ENCODE measurements at places on chromosomes 6 and 20. TPM values are rescaled to one million over a fixed set of nuclear protein-coding genes. Genes with fewer than 3 reads are reported as not detected.

DNA sequence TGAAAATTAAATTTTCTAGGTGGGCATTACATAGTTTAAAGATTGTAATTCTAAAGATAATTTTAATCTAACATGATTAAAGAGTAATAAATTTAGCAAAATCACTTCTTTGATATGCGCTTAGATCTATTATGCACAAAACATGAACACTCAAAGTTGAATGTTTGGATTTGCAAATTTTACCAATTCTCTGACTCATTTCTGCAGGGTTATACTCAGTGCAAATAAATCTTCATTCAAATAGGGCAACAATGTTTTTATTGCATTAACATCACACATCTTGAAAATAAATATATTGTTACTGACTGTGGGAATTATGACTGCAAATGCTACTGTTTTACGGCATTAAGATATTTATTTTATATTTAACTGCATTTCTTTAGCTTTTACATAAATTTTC, 110.7 kb downstream of the OGFRL1 start:
- DNase-seq: no peak

DNA sequence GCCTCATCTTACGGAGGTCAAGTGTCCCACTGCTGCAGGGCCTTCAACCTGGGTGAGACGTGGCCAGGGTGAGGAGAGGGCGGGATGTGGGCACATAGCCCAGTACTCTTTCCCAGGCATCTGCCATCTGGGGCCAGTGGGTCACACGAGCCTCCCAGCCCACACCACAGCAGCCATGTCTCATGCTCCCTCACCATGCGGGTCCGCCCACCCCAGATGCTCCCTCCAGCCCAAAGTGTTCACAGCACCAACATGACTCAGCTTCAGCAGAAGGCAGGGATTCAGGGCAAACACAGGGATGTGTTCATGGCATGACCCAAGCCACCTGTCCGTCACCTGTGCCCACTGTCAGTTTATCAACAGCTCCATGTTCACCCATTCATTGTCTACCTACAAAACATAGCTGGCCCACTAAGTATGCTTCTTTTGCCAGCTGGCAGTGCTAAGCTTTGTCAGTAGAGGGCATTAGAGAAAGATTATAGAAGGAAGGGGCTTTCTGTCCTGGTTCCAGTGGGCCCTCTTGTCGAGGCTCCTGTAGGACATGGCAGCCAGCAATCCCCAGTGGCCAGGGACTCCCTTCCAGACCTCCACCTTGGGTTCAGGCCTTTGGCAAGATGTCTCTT, 109.2 kb downstream of the FOXF2 start:
- DNase-seq: peak; percentile 59

DNA sequence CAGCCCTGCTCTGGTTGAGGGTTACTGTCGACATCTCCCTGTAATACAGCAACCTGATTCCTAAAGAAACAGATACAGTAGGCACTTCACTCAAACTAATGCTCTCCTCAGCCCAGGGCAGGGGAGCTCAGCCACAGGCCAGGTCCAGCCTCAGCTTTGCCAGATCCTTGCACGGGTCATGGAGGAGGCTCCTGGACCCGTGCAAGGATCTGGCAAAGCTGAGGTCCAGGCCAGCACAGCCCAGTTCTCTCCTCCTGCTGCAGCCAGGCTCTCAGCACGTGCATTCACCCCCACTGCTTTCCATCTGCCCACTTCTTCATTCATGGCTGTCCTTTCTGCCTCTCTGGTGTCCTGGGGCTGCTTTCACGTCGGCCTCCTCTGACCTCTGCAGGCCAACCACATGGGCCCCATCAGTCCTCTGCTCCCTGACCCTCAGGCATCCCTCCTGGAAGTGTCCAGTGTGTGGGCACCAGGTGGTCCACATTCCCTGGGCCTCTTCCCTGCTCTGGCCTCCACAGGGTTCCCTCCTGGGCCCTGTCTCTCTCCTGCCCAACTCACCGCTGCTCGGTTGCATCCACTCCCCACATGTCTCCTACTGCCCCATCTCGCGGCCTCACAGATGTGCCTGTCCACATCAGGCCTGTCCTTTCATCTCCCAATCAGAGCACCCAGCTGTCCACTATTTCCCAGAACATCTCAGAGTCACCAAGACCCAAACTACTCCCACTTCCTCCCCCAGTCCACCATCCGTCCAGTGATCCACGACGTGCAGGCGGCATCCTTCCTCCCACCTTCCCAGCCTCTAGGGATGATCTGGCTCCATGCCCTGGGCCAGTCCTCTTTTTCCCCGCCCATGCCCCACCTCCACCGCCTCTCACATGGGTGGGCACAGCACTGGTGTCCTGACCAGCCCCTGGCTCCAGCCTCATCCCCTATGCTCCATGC, 11.8 kb upstream of the CD93 start:
- no peak for DNase-seq

- no peak for DNase-seq
Measured at GRCh38 chr6:46898006-46898405, 23.7 kb downstream of the ADGRF5 start.

DNA sequence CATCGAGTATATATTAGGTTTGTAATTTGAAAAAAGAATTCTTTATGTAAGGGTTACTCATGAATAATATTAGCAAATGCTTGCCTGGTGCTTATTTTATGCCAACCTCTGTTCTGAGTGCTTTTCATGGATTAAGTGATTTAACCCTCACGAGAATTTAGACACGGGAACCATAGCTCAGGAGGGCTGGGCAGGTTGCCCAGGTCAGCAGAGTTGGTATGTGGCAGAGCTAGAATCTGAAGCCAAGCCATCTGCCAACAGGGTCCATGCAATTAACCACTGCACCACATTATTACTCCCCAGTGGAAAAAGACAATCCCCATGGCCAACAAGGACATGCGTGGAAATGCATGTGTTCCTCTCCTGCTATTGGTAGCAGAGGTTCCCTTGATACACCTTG, 345.6 kb downstream of the CDC5L start:
- DNase-seq: no peak

The DST gene
- total RNA-seq: 230 TPM

- DNase-seq: no peak
Measured at GRCh38 chr6:150228072-150228733, 85.4 kb downstream of the PPP1R14C start.

DNA sequence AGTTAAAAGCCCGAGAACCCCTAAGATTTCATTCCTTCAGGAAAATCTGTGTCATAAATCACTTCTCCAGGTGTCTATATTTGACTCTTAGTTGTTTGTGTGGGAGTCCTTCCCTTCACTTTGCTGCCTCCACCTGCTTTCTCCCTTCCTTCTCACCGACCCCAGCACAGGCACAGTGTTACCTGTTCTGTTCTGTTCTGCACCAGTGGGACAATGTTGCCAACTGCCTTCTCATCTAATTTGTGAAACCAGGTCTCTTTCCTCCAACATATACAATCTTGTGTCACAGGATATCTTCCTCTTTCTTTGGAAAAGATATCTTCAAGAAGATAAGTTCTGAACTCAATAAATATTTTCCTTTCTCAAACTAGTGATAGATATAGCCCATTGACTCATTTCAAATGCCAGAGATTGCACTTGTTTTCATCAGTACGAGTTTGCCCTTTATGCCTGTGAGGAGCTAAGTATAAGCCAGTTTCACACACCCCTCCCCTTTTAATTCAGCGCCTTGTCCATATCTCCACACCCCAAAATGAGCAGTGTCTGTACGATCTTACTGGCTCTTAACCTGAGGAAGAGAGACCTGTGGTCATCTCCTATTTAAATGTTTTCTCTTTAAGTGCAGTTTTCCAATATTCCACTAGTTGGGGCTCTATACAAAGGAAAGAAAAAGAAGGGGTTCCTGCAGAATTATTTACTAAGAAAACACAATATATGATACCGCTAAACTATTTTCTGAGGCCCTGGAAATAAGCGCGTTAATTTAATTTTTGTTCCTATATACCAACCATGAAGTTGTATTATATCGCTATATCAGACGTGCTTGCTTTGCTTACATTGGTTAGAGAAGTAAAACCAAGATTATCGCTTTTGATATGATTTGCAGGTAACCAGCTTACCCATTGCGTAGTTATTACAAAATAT, 81.6 kb upstream of the PREP start:
- peak; percentile 78 for DNase-seq

GRCh38 chr6:38640216-38640909, 634 bp upstream of the BTBD9 start:
- no peak for DNase-seq

DNA sequence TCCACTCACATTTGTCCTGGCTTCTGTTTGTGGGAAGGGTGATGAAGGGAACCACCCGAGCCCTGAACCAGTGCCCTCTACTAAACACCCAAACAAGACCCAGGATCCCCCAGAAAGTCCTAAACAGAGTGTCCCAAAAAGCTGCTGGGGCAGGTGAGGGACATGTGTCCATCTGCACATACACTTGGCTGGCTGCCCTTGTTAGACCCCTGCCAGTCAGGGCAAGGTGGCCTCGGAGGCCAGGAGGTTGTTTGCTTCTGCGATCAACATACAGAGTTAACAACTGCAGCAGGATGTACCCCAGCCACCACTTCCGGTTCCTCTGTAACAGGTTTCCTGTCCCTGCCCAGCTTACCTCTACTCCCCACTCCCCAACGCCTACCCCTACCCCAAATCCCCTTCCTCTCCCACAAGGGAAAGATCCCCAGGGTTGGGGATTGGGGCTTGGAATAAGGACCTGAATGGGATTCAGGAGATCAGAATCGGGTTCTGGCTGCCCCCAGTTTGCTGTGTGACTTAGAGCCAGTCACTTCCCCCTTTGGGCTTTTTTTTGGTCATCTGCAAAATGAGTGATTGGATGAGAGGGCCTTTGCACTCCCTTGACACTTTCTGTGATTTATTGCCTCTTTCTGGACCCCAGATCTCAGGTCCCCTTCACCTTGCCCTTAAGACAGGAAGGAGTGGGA, 13.9 kb downstream of the DEF6 start:
- no peak for DNase-seq

DNA sequence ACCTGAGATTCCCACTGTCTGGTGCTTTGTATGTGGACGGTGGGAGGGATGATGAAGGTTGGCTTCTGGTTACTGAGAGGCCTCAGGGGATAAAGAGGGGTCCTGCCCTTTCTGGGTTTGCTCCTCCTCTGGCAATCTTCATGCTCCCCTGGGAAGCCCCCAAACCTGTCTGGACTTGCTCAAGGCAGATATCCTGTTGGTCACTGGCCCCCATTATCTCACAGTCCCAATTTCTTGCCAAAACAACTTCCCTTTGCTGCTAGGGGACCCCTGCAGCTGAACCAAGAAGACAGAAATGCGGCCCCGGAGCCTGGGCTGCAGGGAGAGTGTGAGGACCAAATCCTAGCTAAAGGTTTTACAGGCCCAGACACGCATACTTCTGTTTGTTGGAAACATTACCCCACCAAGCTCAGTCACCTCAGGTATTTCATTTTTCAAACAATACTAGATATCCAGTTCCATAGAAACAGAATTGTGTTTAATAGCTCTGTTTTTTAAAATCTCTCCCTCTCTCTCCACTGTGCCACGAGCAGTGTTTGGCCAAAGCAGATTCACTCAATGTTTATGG, 63.4 kb upstream of the MRPS10 start:
- DNase-seq: no peak

The FAM83C gene
- total RNA-seq: not detected

The HRH3 gene
- total RNA-seq: not detected

GRCh38 chr6:3857468-3858456, 8.6 kb downstream of the FAM50B start:
- no peak for DNase-seq

DNA sequence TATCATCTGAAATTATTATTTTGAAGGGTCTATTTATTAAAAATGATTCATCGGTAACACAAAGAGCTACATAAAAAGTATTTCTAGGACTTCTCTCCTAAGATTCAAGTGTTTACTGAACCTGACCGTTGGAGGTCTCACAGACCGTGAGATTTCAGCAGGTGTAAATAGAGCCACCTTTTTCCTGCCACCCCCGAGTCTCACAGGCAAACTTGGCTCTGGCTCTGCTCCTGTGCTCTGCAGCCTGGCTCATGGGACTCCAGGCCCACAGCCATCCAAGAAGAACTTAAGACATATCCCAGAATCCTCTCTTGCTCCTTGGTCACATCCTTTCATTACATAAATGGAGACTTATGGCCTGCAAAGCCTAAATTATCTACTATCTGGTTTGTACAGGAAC, 67.8 kb upstream of the AGPAT4 start:
- no peak for DNase-seq

The C6orf52 gene
- total RNA-seq: not detected

GRCh38 chr6:90890683-90891330, 303.9 kb upstream of the MAP3K7 start:
- DNase-seq: no peak

DNA sequence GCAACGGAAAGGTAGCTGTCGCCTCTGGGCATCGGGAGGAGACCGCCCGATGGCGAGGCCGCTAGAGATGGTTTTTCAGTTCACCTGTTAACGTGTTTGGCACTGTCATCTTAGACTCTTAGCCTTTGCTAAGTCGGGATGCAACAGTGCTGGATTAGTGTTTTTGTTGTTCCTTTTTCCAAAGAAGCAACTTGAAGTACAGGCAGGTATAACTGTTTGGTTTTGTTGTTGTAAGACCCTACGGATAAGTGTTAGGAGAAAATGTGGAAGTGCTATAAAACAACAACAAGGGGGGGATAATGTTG, 723 bp downstream of the MANEA start:
- no peak for DNase-seq

DNA sequence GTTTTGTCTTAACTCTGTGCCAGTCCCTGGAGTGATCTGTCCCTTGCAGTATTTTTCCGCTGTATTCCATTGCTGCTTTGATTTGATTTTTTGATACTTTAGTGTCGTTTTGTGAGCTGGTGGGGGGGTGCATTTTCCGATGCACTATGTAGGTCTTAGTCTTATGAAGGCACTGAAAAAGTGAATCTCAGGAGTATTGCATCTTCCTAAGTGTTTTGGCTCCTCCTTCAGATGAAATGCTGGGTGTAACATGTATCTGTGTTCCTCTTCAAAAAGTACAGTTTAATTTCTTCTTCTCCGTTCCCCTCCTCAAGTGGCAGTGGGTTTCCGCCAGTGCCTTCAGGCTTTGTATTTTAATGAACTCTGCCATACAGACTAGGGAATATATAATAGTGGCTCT, 580.7 kb upstream of the GJE1 start:
- DNase-seq: no peak

The WDR27 gene
- 25.1 TPM for total RNA-seq

DNA sequence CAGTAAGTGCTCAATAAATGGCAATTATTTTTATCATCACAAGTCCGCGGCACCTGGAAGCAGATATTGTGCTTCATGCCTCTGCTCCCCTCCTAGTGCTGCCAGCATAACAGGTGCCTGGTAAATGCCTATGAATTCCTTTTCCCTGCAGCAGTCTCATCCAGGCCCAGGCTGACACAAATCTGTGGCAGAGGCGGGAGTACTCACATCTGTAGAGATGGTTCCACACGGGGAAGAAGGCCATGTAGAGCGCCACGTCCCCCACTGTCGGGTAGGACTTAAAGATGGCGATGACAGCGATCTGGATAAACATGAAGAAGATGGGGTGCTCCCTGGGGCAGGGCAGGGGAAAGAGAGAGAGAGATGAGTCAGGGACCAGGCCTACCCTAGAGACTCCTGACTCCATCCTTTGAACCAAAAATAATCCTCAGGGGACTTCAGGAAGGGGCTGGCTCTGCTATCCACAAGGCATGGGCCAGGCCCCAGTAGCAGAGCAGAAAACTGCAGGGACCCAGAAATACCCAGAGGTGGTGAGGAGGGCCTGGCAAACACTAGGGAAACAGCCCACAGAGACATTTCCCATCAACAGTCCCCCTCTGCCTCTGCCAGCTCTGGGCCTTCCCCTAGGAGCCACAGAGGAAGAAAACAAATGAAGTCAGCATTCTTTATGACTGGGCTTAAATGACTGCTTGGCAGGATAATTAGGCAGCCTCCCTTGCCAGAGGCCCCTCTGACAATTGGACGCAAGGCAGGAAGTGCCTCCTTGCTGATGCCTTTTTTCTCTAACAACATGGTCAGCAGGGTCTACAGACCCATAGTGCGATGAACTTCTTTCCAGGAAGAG, 23.0 kb downstream of the MAP1LC3A start:
- peak; percentile 15 for DNase-seq

Data from LHCN-M2 (cell line).